ENCODE measurements at places on chromosomes 2 and 18.

DNA sequence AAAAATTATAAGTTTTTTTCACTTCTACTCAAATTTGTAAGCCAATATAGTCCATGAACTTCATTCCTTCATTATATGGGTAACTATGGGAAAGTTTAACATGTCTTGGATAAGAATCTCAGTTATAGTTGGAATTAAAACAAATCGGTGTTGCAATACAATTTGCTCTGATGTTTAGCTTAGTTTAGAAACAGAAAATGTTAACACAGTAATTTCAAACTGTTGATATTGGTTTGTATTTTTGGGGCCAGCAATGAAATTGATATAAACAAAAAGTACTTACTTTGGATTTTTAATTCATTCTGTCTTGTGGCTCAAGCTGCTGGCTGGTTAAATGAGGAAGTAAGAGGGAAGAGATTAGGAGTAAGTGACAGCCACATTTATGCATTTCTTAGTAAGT, 368.5 kb upstream of the NT5C1B start:
- no peak for DNase-seq

DNA sequence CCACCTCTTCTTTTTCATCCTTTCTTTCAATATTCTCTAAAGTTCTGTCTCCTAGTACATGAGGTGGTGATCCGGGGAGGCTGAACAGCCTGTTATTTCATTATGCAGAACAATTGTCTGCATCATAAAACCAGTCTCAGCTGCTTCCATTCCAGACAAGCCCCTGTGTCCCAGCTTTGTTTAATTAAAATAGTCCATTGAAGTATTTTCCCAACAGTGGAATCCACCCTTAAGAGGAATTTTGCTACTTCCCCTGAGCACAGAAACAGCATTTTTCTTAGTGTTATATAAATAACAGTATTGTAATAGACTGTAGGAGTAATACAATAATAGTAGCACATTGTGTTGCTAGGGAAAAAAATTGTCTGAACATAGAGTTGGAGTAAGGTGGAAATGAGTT, 395.4 kb upstream of the TCF4 start:
- no peak for DNase-seq

- DNase-seq, result no peak
These were observed 145.9 kb downstream of the ACKR3 start for GRCh38 chr2:236715491-236715961.

GRCh38 chr18:13414521-13414920, 196.0 kb downstream of the LDLRAD4 start:
- DNase-seq, result no peak
